Upper lobe of left lung (tissue), 6 donors: ENCODE measurements at places on chromosomes 6 and 20. TPM values are rescaled to one million over a fixed set of nuclear protein-coding genes. Genes with fewer than 3 reads are reported as not detected.

Gene GNRH2
- not detected for total RNA-seq

Gene BPIFA3
- not detected for total RNA-seq

Gene ADGRF5
- total RNA-seq = 245 TPM

Gene SAMD5
- total RNA-seq = 5.3 TPM

Gene CNKSR3
- 6.2 TPM for total RNA-seq

Gene BCKDHB
- 26.2 TPM for total RNA-seq

Gene BYSL
- 8.9 TPM for total RNA-seq

Gene POU5F1
- 4.1 TPM for total RNA-seq

Gene TMEM200A
- 2.9 TPM for total RNA-seq

Gene OR2H1
- total RNA-seq = not detected

Gene PHACTR3
- 13.3 TPM for total RNA-seq

Gene RBM24
- total RNA-seq = not detected

Gene KIAA0408
- total RNA-seq = 35.0 TPM

Gene MAN1A1
- 73.5 TPM for total RNA-seq

Gene WFDC10B
- total RNA-seq = 1.8 TPM

Gene ARFGEF3
- 19.8 TPM for total RNA-seq

Gene SS18L1
- total RNA-seq = 43.0 TPM

Gene TP53TG5
- total RNA-seq = not detected

Gene BMP5
- 16.8 TPM for total RNA-seq

Gene KCNQ5
- 3.1 TPM for total RNA-seq

Gene ADGB
- total RNA-seq = 6.4 TPM

Gene FOXP4
- total RNA-seq = 30.9 TPM

Gene PLAGL2
- total RNA-seq = 13.1 TPM

Gene MMS22L
- total RNA-seq = 4.9 TPM

Gene ULBP1
- total RNA-seq = 1.1 TPM

Gene CSTF1
- total RNA-seq = 23.1 TPM

Gene UBE2C
- total RNA-seq = not detected

Gene SLC4A11
- 4.9 TPM for total RNA-seq

Gene HNF4A
- 0.46 TPM for total RNA-seq

Gene ZNF311
- total RNA-seq = 6.3 TPM

Gene CCDC170
- total RNA-seq = 1.7 TPM

Gene NINL
- 17.0 TPM for total RNA-seq

Gene ZBTB46
- 17.7 TPM for total RNA-seq

Gene GFOD1
- 27.3 TPM for total RNA-seq

Gene TNFRSF21
- 56.1 TPM for total RNA-seq

Gene SLC23A2
- total RNA-seq = 17.4 TPM

Gene SPATS1
- not detected for total RNA-seq

Gene SEMG1
- total RNA-seq = not detected

Gene TFAP2D
- total RNA-seq = not detected

Gene PPP1R14C
- total RNA-seq = 16.8 TPM

Gene TRIM10
- 1.4 TPM for total RNA-seq

Gene TNF
- total RNA-seq = 1.1 TPM

Gene GJA1
- total RNA-seq = 37.5 TPM

Gene TNFRSF6B
- total RNA-seq = 14.8 TPM
